Endodermal cell (in vitro differentiated cells): ENCODE measurements at places on chromosomes 3 and 15. TPM values are rescaled to one million over a fixed set of nuclear protein-coding genes. Genes with fewer than 3 reads are reported as not detected.
A peak's percentile ranks its signal among the peaks of the same experiment; 100 is the strongest.

DNA sequence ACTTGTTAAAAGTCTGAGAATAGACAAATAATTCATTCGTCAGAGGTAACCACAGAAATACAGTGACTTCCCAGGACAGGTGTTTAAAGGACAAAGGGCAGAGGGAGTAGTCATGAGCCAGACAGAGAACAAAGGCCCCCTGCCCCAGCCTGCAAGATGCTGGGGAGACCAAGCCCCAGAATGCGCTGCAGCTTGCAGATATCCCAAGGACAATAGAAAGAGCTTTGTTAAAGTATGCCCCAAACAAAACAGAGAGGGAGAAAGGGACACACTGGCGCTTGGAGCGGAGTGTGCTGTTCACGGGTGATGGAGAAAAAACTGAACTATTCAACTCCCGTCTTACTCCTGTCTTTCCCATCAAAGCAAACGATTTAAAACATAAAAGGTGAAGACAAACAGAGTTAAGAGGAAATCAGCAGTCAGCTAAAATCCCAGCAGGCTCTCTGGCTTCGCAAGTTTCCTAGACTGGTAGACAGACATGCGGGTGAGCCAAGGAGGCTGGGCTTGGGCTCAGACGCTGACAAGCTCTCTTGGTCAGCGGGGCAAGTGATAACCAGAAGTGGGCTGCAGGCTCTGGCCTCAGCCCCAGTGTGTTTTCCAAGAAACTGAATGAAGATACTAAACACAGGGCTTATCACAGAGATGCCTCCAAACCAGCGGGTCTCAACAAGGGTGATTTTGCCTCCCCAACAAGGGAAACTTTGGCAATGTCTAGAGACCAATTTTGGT is 130.1 kb downstream of the UACA start:
- H3K4me3 ChIP-seq: no peak overlapping the region
- peaks cover 11% of the 10 kb centered on the region for H3K4me1 ChIP-seq
- H3K27me3 ChIP-seq: no peaks in the 10 kb centered on the region
- DNase-seq: no peak
- H3K27ac ChIP-seq: peak overlapping the region; percentile 78
- no peaks in the 10 kb centered on the region for H3K36me3 ChIP-seq

- no peak overlapping the region for H3K4me3 ChIP-seq
- no peak for DNase-seq
- no peaks in the 10 kb centered on the region for H3K4me1 ChIP-seq
- H3K27ac ChIP-seq: no peak overlapping the region
- no peaks in the 10 kb centered on the region for H3K27me3 ChIP-seq
- no peaks in the 10 kb centered on the region for H3K36me3 ChIP-seq
Measured at GRCh38 chr3:164371681-164372080, 706.6 kb downstream of the SI start.

TTLL13 gene
- 0.46 to 0.70 TPM in 2 of 3 replicates, not detected in the other for total RNA-seq

- H3K4me1 ChIP-seq: no peaks in the 10 kb centered on the region
- no peaks in the 10 kb centered on the region for H3K36me3 ChIP-seq
- no peaks in the 10 kb centered on the region for H3K27me3 ChIP-seq
- H3K27ac ChIP-seq: no peak overlapping the region
- DNase-seq: no peak
- H3K4me3 ChIP-seq: no peak overlapping the region
Measured at GRCh38 chr3:179189759-179190158, 41.6 kb downstream of the PIK3CA start.

- no peaks in the 10 kb centered on the region for H3K4me1 ChIP-seq
- peaks cover 90% of the 10 kb centered on the region for H3K36me3 ChIP-seq
- H3K27ac ChIP-seq: no peak overlapping the region
- no peaks in the 10 kb centered on the region for H3K27me3 ChIP-seq
Measured at GRCh38 chr15:44591326-44591725, 54.4 kb downstream of the EIF3J start.

MESP2 gene
- 1.3 to 1.9 TPM (median 1.6 TPM) in 3 replicates for total RNA-seq

- no peaks in the 10 kb centered on the region for H3K27me3 ChIP-seq
- H3K4me3 ChIP-seq: no peak overlapping the region
- no peaks in the 10 kb centered on the region for H3K4me1 ChIP-seq
- H3K36me3 ChIP-seq: no peaks in the 10 kb centered on the region
Measured at GRCh38 chr3:67564008-67564407, 90.4 kb downstream of the SUCLG2 start.

DNA sequence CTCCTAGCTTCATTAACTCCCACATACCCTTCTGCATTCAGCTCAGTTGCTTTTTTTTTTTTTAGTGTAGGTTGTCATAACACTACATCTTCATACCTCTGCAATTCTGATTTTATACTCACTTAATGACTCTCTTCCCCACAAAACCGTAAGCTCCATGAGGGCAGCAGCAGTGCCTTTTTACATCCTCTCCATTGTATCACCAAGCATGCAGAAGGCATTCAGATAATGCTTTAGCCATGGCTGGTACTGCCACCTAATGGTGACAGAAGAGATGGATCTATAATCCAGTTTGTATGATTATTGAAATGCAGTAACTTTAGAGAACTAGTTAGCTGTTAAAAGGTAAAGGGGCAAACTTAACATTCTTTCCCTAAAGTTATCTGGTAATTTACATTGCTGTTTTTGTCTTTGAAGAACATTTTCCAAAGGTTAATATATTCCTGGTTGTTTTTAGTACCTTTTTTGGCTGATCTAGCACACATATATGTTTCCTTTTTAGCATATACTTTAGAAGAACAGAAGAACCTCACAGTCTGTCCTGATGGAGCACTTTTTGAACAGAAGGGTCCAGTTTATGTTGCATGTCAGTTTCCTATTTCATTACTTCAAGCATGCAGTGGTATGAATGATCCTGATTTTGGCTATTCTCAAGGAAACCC is 36.8 kb downstream of the ATP1B3 start:
- peaks cover 89% of the 10 kb centered on the region for H3K36me3 ChIP-seq
- no peak overlapping the region for H3K4me3 ChIP-seq
- H3K27me3 ChIP-seq: no peaks in the 10 kb centered on the region
- DNase-seq: peak; percentile 58
- H3K4me1 ChIP-seq: peaks cover 4% of the 10 kb centered on the region
